ENCODE measurements at places on chromosomes 7 and 10. TPM values are rescaled to one million over a fixed set of nuclear protein-coding genes. Genes with fewer than 3 reads are reported as not detected.

Gene PPP1R3C
- 1.6 TPM for total RNA-seq

Gene UCMA
- total RNA-seq: not detected

Gene FAM131B
- total RNA-seq: 0.93 TPM

Gene NEURL1
- total RNA-seq: 0.43 TPM

Gene NPTX2
- total RNA-seq: 0.40 TPM
